ENCODE measurements at places on chromosomes 2 and 18.

- DNase-seq, result no peak
Observed at GRCh38 chr2:42084231-42084671, 36.4 kb downstream of the PKDCC start.

GRCh38 chr2:122955776-122956175, 1069.3 kb upstream of the CNTNAP5 start:
- DNase-seq, result no peak

DNA sequence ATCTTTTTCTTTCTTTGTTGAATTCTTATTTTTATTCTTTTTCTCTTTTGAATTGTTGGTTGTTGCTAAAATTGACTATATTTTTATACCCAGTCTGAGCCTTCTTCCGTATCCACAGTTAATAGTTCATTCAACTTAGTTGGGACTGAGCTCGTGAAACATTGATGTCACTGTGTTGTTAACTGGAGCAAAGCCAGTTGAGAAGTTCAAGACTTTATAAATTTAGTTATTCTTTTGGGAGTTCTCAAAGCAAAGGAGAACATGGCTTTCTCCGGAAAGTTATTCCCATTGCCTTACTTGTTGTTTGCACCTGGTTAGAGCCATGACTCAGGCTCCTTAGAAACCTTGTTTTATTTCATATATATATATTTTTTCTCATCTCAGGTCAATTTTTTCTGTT, 8.8 kb downstream of the CTLA4 start:
- no peak for DNase-seq

DNA sequence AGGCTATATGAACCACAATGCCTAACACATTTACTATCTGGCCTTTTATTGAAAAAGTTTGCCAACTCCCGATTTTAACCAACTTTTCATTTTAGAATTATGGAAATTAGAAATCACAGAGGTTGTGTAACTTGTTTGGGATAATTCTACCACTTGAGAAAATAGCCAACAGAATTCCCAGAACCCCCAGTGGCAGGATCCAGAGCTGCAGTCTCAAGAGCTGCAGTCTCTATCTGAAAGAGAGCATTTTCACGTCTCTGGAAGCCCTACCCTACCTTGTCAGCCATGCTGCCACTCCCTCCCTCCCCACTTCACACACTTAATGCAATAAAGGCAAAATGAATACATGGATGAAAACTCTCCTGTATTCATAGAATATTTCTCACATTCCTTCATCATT, 23.4 kb upstream of the TSPYL6 start:
- DNase-seq, result no peak

- no peak for DNase-seq
Observed at GRCh38 chr2:176573612-176574483, 304.6 kb downstream of the MTX2 start.

GRCh38 chr2:232038251-232038880, 76.9 kb downstream of the DIS3L2 start:
- DNase-seq, result no peak

DNA sequence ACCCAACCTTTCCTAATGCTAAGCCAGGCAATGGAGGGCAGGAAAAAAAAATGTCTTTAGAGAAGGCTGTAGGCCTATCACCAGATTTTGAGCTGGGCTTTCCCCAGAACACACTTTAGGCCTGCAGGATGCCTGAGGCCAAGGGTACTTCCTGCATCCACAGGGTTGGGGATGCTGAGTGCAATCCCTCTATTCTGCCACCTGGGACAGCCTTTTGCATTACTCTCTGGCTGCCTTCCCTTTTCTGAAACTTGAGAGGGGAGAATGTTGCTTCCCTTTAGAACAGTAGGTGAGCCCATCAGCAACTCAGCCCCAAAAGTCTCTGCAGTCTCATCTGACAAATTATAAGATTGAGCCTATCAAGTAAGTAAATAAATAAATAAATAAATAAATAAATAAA, 195.2 kb downstream of the SLC8A1 start:
- DNase-seq, result no peak

DNA sequence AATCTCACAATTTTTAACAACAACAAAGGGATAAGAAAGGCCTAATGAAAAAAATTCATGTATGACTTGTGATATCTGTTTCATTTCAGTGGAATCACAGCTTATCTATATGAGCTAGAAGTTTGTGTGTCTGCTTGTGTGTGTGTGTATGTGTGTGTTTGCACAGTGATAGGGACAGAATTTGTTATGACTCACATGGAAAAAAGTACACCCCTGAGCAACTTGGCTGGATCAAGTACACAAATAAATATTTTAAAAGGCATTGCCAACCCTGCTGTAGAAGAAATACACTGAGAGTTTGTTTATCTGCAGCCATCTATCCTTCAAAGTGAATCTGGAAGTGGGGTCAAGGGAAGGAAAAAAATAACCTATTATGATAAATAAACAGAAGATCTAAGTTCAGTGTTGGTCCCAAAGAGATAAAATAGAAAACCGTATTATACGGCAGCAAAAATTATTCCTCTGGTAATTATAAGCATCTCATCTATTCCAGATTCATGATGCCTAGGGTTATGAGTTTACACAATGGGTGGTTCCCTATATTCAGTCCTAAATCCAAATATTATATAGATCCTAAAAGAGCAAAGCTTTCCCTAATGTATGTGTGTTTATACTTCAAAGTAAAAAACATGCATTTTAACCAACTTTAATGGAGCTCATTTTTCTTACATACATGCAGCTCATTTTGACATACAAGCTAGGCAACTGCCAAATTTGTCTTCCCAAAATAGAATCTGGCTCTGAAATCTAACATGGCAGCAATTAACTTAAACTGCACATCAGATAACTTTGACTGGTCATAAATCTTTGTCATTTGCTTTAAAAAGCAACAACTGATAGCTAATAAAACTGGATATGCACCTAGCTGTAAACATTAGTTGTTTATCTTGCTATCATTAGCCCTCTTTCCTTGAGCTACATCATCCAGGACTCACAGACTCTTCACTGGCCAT, 420.6 kb downstream of the IRS1 start:
- no peak for DNase-seq

DNA sequence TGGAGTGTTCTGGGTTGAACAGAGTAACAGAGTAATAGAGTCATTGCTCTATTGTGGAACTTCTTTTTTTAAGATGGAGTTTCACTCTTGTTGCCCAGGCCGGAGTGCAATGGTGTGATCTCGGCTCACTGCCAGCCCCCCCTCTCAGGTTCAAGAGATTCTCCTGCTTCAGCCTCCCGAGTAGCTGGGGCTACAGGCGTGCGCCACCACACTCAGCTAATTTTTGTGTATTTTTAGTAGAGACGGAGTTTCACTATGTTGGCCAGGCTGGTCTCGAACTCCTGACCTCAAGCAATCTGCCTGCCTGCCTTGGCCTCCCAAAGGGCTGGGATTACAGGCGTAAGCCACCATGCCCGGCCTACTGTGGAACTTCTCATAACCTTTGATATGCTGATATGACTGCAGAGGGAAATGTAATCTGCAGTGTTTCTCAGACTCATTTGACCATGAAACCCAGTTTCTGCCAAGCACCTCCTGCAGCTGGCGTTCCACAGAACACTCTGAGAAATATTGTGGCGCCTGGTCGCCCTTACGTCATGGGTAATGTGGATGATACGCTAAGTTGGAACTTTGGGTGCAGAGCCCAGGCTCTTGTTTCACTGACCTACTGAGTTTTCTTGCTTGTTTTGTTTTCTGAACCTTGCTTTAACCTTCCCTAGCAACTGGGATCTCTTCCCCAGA, 213.8 kb downstream of the BCL2 start:
- DNase-seq, result no peak

DNA sequence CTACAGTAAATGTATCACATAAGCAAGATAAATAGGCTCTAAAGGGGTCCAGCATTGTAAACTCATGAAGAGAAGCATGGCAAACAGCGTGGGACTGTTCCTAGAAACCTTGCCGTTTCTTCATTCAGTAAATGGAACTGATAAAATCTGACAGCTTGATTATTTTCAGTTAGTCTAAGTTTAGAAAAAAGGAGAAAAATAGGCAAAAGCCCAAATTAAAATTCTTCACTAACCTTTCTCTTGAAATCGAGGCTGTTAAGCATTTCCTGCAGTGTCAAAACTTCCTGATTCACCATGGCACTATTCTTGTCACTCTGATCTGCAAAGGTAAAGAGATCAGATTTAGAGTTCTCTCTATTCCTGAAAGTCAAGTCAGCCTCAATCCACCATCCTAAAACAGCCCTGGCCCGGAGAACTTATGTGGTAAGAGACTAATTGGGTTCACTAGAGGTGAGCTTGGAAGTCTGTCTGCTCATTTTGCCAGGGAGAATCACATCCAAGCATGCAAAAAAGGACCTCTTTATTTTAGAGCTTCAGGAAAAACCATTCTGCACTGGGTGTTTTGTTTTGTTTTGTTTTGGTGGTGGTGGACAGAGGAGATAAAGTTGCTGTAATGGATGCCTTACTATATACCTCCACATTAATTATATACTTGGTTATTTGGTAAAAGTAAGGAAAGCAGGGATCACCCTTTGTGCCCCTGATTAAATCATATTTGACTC, 52.4 kb upstream of the STAT1 start:
- peak; percentile 11 for DNase-seq

DNA sequence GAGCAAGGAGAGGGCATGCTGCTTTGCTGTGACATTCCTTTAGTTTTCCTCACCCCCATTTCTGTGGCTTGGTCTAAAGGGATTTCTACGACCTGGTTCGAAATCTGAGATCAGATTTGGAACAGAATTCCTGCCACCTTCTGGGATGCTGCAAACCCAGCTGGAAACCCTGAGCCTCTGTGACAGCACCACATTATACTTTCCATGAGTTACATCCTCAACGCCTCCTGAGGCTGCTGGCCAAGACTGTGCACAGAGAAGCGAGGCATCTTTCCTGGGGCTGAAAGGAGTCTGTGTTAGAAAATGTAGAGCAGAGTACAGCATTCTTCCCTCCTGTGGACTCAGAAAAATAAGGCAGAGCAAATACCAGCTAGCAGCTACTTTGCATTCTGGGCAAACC, 138.1 kb upstream of the CHAC2 start:
- DNase-seq, result peak; percentile 23

- DNase-seq, result no peak
Observed at GRCh38 chr2:46914578-46915230, 902 bp downstream of the MCFD2 start.

DNA sequence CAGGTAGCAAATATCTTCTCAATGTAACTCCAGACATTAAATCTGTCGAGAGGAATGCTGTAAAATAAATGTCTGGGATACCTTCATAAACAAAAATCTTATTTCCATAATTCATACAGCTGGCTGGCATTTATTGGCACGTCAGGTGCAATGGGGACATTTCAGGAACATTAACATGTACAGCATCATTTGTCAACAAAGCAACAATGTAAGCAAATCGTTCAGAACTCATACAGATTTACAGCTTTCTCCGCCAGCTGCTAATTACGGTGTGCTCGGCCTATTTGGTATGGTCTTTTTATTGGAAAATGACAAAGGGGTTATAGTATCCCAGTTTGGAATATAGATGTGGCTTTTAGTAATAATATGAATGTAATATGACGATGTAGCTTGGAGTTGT, 464.9 kb downstream of the ARHGAP15 start:
- no peak for DNase-seq

DNA sequence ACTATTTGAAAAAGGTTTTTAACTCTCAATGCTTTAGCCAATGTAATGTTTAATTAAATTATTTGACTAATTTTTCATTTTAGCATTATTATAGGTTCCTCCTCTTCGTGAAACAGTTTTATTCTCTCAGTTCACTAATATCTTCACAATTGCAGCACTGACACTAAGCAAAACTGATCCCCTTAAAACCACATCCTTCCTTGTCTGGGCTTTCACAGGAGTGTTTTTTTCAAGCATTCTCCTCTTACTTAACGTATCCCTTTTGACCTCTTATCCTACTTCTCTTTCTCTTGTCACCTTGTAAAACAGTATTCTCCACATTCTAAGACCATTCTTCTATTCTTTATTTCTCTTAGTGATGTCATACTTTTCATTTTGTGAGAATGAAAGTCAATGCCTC, 112.8 kb downstream of the DSC3 start:
- no peak for DNase-seq

- DNase-seq, result no peak
Observed at GRCh38 chr2:128690431-128690830, 371.8 kb upstream of the HS6ST1 start.

DNA sequence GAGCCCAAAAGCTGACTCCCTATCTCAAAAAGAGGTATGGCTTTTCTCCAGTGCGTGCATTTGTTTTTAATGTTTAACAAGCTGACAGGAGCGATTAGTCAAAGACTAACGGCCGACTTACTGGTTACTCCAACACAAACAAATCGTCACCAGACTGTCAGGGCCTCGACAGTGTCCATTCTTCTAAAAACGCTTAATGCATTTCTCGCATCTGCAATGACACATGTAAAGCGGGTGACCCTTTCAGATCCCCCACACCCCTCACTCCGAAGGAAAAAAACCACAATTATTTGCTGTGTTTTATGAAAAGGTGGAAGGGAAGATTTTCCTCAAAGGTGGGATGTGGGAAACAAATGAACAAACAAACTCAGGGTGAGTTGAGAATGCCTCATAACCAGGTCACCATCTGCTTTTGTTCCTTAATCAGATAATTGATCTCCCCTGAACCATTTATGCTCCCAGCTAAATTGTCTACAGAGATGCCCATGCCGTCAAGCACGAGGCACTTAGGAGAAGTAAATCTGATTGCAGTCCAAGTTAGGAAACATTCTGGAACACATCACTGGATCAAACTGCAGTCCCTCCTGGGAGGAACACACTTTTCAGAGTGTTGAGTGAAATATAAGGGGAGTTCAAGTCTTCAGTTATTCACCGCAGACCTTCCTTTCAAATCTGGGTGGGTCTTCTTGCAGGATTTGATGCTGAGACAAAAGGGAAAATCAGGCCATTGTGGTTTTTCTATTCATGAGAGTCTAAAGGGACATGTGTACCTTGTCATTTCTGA, 340.8 kb downstream of the CMPK2 start:
- DNase-seq, result no peak

GRCh38 chr2:85750587-85751575, 2.9 kb upstream of the ATOH8 start:
- peak; percentile 90 for DNase-seq

DNA sequence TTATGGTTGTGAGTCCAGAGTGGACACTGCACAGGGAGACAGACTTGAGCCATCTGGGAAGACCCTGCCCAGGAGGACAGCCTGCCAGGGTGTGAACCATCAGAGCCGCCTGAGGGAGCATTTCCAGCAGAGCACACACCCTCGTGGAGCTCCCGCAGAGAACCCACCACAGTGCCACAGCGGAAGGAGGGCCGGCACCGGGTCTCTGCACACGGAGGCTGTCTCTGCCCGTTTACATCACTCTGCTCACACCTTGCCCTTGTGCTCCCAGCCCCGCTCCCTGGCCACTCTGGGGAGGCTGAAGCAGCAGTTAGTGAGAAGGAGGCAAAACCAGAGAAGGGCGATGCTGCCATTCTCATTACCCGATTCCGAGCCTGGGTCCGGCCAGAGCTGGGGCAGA, 161.9 kb downstream of the KLHL29 start:
- DNase-seq, result no peak

DNA sequence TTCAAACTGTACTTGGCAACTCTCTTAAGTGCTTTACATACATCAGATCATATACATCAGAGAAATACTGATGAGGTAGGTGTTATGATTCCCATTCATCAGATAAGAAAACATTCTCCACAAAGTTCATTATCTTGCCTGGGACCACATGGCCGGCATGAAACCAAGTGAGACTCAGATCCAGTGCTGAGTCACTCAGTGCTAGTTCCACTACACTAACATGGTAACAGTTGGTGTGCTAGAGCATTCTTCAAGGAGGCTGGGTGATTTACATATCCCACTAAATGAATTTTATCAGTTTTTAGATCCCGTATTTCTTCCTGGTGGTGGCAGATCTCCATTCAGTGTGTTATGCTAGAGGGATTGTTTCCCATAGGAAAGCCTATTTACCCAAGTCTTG, 772.0 kb downstream of the CNTNAP5 start:
- peak; percentile 8 for DNase-seq

All from Ammon's horn (tissue), 1 donor.